ENCODE measurements at places on chromosomes 2 and 18.

DNA sequence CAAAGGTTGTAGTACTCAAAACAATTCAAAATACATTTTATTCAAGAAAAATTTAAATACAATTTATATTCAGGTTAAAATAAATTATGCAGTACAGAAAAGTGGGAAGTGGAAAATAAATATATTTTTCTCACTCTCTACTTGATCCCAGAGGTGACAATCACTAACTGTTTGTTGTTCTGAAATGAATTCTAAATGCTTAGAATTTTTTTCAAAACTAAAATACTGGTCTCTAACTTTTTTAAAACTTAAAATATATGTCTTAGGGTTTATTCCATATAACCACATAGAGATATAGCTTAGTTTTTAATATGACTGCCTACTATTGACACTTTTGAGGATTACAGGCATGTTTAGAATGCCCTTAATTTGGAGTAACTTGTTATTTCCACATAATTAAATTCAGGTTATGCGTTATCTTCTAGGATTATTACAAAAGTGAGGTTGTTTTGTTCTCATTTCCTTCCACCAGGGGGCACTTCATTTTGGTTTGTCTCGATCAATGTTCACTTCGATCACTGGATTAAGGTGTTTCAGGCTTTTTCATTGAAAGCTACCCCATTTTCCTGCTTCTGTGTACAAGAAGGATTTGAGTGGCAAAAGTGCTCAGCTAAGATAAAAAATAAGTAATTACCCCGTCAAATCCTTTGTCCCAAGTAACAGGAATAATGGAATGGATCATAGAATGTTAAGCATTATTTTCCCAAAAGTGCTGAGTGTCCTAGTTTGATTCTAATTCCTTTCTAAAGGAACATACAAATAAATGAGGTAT lies 27.1 kb upstream of the TFPI start:
- peak; percentile 68 for DNase-seq

DNA sequence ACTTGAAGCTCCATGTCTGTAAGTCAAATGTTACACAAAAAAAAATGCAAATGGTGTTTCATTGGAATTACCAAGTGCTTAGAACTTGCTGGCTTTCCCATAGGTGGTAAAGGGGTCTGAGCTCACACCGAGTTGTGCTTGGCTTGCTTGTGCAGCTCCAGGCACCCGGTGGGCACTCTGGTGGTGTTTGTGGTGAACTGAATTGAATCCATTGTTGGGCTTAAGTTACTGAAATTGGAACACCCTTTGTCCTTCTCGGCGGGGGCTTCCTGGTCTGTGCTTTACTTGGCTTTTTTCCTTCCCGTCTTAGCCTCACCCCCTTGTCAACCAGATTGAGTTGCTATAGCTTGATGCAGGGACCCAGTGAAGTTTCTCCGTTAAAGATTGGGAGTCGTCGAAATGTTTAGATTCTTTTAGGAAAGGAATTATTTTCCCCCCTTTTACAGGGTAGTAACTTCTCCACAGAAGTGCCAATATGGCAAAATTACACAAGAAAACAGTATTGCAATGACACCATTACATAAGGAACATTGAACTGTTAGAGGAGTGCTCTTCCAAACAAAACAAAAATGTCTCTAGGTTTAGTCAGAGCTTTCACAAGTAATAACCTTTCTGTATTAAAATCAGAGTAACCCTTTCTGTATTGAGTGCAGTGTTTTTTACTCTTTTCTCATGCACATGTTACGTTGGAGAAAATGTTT lies 97.9 kb upstream of the IL1R2 start:
- DNase-seq: no peak

GRCh38 chr2:85995648-85996529 lies 107.1 kb upstream of the ST3GAL5 start:
- no peak for DNase-seq

DNA sequence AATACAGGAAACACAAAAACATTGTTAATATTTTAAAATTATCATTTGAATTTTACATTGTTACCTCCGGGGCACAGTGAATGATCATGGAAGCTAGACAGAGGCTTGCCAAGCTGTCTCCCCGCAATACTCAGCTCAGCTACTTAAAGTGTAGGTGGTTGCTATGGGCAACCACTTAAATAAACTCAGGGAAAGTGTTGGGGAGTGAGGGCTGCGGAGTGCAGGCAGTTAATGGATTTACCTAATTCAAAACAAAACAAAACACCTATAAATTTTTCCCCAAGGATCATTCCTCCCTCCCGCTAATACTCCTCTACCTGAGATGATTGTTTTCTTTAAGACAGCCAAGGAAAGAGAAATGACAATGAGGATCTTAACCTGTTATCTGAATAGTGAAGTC lies 349.5 kb downstream of the TGIF1 start:
- no peak for DNase-seq

GRCh38 chr2:143171817-143172216 lies 42.6 kb downstream of the ARHGAP15 start:
- peak; percentile 6 for DNase-seq

DNA sequence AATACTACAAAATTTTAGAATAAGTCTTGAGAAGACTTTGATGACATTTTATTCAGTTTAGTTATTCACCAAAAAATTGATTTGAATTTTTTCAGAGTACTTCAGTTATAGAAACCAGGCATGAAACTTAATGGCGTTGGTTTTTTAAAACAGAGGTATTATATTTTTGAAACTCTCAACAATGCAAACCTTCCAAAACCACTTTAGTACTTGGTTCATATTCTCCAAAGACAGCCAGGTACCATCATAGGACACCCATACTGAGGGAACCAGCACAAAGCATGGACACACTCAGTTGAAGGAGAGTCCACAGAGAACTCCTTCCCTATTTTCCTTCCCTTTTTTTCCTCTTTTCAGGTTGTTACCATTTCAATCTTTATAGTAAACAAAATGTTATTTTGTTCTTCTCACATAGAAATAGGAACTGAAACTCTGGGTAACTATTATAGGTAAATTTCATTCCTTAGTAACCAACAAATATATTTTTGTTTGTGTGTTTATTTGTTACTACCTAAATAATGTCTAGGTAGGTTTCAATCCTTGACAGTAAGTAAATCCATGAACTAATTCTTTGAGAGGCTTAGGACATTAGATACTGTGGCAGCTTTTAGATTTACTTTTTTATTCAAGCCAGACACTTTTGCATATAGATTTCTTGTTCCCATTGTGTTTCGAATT lies 95.8 kb downstream of the TMEFF2 start:
- no peak for DNase-seq

DNA sequence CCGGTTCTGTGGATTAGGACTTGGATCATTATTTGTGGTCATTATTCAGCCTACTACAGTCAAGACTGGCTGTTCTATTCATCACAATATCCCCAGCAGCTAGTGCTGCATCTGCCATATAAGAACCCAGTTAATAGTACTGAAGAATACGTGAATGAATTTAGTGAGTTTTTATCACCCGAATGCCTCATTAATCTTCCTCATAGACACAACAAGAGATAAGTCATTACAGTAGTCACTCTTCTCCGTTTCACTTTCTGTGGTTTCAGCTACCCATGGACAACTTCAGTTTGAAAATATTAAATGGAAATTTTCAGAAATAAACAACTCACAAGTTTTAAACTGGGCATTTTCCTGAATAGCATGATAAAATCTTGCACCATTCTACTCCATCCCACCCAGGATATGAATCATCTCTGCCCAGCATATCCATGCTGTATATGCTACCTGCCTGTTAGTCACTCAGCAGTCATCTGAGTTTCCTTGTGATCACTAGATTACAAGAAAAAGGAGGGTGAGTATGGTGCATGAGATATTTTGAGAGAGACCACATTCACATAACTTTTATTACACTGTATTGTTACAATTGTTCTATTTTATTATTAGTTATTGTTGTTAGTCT lies 363.7 kb upstream of the CHAC2 start:
- DNase-seq: peak; percentile 84

DNA sequence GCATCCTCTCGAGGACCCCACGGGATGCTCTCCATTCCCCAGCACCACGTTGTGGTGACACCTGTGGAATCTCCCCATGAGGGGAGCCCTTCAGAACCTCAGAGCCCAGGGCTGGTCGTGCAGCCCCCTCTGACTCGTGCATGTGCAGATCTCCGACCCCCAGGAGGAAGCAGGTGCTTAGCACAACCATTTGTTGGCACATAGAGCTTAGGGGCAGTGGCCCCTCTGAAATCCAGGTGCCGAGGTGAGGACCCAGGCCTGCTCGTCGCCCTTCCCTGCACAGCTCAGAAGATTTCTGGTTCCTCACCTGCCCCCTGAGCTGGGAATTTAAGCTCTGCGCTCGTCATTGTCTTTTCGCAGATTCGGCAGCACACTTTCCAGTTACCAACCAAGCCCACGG lies 1.3 kb upstream of the OTOS start:
- no peak for DNase-seq

GRCh38 chr2:180048251-180048650 lies 41.2 kb upstream of the CWC22 start:
- DNase-seq: peak; percentile 53

- DNase-seq: peak; percentile 50
These were observed 12.6 kb downstream of the EVA1A start for GRCh38 chr2:75548036-75548573.

GRCh38 chr2:131038258-131039100 lies 54.8 kb downstream of the FAM168B start:
- DNase-seq: no peak

DNA sequence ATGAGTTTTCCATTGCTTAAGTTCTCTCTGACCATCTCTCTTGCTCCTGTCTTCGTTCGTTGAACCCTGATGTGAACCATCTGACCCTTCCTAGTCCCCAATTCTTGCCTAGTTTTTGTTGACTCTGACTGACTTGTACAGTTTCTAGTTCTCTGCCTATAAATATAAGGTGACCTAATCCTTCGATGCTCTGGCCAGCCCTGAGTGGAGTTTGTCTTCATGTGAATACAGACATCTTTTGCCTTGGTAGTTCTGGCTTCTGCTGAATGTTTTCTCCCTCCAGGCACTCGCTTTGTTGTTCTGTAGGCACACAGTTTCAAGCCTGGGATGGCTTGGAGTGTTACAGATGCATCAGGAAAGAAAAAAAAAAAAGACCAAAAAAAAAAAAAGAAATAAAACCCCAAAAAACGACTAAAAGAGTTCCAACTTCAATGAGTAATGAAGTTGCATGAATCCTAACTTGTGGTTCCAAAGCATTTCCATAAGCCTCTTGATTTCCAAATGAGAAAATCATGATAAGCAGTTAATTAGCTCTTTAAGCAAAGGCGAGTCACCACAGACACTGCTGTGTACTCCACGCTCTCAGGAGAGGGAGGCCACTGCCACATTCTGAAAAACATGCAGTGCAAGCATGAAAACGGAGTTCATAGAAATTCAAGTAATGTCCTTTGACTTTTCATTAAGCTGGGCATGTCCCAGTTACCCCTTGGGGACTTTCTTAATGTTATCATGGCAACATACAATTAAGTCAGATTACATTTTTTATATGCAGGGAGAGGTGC lies 165.2 kb downstream of the TDRD15 start:
- no peak for DNase-seq

DNA sequence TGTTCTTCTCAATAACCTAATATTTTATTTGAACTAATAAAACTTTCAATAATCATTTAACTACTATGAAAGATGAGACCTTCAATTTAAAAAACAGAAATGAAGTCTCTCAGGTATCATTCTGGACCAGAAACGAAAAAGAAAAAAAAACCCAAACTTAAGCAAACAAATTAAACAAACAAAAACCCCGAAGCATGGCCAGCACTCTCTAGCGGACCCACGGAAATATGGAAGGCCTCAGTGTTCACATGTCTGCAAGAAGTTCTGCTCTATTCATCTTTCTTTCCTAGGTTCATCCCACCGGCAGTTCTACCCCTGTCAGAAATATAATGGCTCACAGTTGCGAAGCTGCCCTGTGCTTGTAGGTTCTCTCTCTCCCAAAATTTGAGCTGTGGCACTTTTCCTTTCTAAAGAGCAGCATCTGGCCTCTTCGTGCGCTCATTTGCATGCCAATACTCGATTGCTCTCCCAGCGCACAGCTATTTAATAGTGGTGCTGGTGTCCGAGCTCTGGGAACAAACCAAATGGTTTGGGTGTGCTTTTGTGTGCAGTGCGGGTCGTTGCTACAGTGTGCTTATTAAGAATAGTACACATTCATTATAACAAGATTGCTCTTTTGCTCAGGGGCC lies 129.0 kb upstream of the ZEB2 start:
- DNase-seq: no peak

- DNase-seq: peak; percentile 93
These were observed 266.9 kb upstream of the DSEL start for GRCh38 chr18:67783196-67783946.

- DNase-seq: no peak
These were observed 131.9 kb upstream of the EML6 start for GRCh38 chr2:54591551-54591950.

- no peak for DNase-seq
These were observed 269.2 kb downstream of the XIRP2 start for GRCh38 chr2:167157523-167157922.

DNA sequence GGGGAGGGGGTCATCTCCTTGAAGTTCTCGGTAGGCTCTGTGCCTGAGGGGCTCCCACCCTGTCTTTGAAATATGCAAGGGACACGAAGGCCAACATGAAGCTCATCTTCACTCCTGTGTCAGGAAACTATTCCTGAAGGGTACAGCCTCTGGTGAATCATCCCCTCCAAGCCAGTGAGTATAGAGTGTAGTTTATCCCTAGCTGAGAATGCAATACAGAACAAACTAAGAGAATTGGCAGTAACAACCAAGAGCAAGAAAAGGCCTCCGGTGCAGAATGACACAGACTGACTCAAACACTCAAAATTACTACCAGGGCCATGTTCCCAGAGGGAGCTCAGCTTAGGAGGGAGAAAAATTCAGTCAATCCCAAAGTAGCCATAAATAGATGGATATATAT lies 413.3 kb downstream of the BCL11A start:
- DNase-seq: no peak

DNA sequence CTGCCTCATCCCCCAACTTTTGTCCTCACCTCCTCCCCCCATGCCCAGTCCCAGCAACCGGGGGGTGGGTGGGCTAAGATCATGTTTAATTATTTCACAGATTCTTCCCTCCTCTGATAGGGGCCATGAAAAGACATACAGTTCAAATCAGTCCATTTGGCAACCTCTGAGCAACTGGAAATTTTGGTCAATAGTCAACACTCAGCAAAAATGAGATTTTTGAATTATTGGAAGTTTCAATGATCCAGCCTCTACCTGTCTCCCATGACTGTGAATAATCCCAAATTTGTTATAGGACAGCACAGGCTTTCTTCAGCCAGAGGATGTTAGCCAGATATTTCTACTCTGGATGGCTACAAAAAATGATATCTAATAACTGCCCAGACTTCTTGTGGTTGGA lies 549.9 kb downstream of the TNS1 start:
- no peak for DNase-seq

DNA sequence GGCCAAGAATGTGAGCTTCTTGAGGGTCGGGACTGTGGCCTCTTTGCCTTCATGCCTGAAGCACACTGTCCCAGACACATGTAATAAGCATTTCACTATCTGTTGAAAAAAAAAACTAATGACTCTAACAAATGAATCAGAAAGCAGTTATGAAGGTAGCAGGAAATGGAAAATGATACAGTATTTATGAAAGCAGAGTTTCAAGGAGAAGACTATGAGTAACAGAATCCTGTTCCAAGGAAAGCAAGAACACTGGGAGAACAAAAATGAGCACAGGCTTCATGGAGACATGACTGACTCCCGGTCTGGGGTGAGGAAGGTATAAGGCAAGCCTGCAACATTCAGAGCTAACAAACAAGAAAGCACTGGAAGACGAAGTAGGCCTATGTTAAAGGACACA lies 190.8 kb downstream of the RNF152 start:
- DNase-seq: peak; percentile 60
